ENCODE measurements at places on chromosomes 16 and 17.

GRCh38 chr16:85365120-85365519 lies 248.0 kb upstream of the GSE1 start:
- DNase-seq = no peak

- DNase-seq = no peak
Observed at GRCh38 chr17:77607606-77608005, 350.9 kb upstream of the TNRC6C start.

- no peak for DNase-seq
Observed at GRCh38 chr17:65587534-65588180, 26.2 kb upstream of the AXIN2 start.

DNA sequence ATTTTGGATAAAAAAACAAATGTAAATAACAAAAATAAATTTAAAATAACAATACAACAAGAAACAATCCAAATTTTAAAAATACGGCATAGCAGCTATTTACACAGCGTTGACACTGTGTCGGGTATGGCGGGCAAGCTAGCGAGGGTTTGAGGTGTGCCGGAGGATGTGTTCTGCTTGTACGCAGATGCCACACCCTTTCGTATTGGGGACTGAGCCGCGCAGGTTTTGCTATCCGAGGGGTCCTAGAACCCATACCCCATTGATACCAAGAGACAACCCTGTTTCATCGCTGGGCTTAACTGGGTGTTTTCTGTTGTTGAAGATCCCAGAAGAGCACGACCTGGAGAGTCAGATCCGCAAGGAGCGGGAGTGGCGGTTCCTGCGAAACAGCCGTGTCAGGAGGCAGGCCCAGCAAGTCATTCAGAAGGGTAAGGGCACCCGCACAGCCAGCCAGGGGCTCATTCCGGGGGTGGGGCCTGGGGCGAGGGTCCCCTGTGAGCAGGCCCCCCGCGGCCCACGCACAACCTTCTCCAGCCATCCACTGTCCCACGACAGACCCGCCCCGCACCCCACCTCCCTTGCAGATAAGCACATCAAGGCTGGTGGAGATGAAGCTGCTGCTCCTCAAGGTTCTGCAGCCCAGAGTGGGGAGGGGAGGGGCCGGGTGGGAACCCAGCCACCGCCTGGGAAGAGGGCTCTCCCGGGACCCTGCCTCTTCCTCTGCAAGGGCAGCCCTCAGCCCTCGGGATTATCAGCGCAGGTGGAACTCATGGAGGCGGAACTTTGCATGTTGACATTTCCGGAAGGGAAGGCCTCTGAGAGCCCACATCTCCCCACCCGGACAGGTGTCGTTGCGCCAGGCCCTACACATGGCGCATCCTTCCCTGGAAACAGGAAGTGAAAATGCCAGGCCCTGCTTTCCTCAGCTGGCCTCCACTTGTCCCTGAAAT lies 51.2 kb upstream of the CHMP6 start:
- DNase-seq = no peak

GRCh38 chr17:7897773-7898172 lies 9.2 kb downstream of the CHD3 start:
- no peak for DNase-seq

- DNase-seq = peak; percentile 16
Observed at GRCh38 chr16:76265434-76266045, 11.7 kb upstream of the CNTNAP4 start.

DNA sequence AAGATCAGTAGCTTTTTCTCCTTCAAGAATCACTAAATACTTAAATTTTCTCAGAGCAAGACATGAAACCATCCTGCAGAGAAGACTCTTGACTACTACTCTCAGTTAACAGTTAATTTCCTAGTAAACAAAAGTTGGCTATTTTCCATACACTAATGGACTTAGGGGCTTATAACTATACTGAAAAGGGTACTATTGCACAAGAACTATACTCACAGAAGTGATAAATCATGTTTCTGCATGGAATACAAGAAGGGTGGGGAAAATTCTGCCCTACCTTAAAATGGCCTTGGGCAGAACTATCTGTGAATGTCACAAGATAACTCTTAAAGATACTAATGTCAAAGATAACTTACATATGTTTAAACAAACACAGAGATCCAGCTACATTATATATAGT lies 12.5 kb downstream of the ZNF652 start:
- DNase-seq = no peak

GRCh38 chr16:75805946-75806345 lies 79.7 kb upstream of the CPHXL start:
- DNase-seq = no peak

DNA sequence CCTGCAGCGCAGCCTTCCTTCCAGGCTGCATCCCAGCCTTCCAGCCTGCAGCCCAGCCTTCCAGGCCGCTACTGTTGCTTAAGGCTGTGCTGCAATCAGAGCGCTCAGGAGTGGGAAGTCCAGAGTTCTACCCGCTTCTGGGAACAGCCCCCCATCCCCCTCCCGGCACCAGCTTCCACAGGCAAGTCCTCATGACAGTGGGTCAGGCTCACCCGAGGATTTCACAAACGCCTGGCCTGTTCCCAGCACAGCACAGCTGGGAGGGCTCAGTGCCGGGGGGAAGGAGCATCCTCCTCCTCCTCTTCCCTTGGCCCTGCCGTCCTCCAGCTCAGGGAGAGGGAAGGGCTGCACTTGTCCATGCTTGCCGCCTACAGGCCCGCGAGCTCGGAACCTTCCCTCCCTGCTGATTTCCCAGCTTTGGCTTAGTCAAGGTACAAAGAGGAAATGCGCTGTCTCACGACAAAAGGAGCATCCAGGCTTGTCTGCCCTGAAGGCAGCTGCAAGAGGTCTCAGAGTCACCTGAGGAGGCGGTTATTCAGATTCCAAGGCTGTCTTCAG lies 8.3 kb downstream of the SOCS3 start:
- DNase-seq = no peak

GRCh38 chr16:79647586-79647985 lies 47.0 kb upstream of the MAF start:
- DNase-seq = no peak

GRCh38 chr16:80503107-80503506 lies 37.7 kb upstream of the DYNLRB2 start:
- DNase-seq = no peak

GRCh38 chr16:17069681-17070080 lies 401.1 kb downstream of the XYLT1 start:
- no peak for DNase-seq

- DNase-seq = no peak
Observed at GRCh38 chr17:21399474-21400186, 23.5 kb downstream of the KCNJ12 start.

DNA sequence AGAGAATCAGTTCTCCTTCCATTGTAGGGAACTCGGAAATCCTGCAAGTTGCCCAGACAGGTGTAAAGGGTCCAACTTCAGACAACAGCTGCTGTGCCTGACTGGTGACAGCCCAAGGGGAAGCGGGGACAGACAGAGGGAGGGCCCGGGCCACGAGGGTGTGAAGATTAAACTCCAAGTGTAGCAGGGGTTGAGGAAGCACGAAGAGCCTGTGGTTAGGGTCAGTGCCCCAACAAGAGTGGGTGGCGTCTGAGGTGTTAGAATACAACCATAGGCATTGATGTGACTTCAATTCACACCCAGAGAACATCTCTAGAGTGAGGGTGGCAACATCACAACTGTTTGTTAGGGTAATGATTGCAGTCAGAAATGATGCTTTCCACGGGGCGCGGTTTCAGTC lies 39.1 kb downstream of the ASPA start:
- no peak for DNase-seq

DNA sequence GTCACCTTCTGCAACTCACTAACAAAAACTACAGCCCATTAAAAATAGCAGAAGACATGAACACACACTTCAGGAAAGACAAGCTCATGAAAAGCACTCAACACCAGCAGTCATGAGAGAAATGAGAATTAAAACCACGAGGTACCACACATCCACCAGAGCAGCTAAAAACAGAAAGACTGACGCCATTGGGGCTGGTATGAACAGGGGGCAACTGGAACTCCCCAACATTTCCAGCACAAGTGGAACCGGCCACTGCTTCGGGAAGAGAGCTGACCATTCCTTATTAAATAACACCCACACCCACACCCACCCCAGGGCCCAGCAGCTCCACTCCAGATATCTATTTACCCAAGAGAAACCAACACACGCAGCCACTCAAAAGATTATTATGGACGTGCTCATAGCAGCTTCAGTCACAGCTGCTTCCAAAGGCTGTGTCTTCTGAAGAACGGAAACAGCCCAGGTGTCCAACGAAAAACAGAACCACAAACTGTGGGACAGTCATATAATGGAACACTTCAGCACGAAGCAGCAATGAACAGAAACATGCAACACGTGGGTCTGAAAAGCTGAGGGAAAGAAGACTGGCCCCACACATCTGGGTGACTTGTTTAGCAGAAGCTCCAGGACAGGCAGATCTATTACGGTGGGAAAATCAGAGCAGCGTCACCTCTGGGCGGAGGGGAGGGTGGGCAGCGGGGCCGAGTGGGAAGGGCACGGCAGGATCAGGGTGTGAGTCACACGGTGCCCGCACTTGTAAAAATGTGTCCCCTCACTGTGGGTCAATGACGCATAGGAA lies 41.1 kb downstream of the KLHDC4 start:
- DNase-seq = no peak

DNA sequence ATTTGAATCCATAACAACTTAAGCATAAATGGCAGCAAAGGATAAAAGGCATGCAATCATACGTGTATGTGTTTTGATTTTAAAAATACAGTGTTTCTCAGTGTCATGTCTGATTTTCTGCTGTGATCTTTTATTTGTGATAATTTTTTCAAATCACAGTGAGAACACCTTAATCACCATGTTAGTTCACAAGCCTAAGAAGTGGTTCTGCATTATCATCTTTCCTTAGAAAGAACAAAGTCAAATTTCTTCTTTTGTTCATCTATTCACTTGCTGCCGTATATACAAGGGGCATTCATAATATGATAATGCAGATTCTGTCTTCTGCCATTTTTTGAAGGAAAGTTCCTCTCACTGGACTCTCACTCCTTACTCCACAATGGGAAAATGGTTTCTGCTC lies 33.3 kb upstream of the ABCA9 start:
- no peak for DNase-seq

DNA sequence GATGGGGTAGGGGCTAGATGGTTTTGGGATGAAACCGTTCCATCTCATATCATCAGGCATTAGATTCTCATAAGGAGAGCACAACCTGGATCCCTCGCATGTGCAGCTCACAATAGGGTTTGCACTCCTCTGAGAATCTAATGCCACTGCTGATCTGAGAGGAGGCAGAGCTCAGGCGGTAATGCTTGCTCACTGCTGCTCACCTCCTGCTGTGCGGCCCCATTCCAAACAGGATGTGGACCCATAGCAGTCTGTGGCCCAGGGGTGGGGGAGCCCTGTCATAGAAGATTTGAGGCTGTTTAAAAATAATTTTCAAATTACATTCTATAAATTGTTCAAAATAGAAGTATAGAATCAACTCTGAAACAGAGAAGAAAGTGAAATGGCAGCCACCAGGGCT lies 50.8 kb downstream of the PHKB start:
- no peak for DNase-seq

- no peak for DNase-seq
Observed at GRCh38 chr17:521561-522325, 169.1 kb upstream of the RPH3AL start.

DNA sequence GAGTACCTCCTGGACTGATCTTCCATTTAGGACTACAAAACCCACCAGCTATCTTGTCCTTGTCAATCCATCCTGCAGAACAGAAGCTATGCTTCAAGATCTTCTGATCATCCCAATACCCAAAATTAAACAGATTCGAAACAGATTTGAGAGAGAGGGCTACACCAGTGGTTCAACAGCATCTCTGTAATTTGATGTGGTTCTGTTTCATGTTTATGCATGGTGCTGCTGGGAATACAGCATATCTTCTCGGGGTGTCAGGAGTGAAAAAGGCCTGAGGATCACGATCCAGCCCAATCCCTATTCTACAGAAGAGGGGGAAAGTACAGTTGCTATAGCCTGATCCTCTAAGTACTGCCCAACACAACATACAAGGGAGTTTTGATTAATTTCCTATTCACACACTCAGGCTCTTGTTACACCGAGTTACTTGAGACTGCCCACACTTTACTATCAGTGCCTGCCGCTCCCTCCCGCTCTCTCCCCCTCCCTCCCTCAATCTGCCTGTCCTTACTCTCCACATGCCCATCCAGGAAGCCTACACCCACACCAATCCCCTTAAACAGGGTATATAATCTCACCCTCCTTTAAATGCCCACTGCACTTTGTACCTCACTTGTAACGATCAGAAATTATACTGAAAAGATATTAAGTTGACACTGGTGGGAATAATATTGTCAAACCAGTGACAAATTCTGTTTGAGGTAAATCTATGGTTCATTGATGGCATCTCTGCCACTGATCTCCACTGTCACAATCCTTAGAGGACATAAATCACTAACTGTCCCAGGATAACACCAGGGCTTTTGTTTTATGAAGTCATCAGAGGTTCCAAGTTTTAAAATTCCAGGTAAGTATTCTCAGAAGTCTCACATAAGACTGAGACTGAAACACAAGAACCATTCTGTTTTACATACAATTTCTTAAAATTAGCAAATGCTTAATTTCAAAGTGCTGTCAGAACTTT lies 89.3 kb upstream of the PLEKHM1 start:
- no peak for DNase-seq

DNA sequence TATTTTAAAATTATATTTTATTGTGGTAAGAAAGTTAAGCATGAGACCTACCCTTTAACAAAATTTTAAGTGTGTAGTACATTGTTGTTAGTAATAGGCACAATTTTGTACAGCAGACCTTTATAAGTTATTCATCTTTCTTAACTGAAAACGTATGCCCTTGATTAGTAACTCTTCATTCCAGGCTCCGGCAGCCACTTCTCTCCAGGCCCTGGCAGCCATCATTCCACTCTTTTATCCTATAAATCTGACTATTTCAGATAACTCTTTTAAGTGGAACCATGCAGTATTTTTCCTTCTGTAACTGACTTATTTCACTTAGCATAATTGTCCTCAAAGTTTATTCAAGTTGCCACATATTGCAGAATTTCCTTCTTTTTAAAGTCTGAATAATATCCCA lies 348.2 kb downstream of the CDH11 start:
- no peak for DNase-seq

DNA sequence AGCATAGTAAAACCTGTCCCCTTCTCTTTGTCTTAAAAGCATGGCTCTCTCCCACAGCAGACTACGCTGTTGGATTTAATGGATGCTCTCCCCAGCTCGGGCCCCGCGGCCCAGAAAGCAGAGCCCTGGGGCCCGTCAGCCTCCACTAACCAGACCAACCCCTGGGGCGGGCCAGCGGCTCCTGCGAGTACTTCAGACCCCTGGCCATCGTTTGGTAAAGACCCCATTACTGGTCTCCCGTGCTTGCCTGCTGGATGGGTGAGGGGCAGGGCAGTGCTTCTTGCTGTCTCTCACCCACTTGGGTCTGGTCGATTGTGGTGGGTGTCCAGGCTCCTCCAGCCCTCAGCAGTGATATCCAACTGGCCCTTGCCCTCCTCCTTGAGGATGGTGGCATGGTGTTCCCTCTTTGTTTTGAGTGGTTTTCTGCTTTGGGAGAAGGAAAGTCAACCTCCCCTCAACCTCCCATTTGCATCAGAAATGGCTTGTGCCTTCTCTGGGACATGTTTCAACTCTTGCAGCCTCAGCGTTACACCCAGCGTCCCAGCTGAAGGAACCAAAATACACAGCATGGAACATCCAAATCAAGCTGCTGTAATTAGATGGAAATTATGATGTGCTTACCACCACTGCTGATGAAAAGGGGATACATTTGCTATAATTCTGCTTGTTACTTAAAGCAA lies 49.3 kb downstream of the B9D1 start:
- no peak for DNase-seq

GRCh38 chr17:42061646-42062487 lies 11.5 kb upstream of the C17orf113 start:
- DNase-seq = no peak

GRCh38 chr17:35170968-35171771 lies 23.0 kb downstream of the SLC35G3 start:
- DNase-seq = no peak
